GM23338 (cell line): ENCODE measurements at places on chromosomes 3 and 15.

DNA sequence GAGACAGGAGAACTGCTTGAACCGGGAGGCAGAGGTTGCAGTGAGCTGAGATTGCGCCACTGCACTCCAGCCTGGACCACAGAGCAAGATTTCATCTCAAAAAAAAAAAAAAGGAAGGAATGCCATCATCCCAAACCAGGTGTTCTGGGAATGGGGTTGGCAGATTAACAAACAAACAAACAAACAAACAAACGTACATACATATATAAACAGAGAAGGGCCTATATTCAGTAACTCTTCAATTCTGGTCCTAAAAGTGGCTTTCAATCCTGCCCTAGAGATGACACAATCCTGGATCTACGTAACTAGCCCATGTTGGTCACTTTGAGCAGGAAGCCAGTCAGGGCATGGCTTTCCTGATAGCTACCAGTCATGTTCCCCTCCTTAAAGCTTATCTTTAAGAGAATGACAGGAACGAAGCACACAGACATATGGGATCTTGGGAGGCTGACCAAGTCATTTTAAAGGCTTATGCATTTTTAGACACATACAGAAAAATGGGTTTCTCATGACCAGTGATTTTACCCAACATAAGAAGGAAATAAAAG, 29.9 kb upstream of the RAB11A start:
- H3K4me1 ChIP-seq = no peaks in the 10 kb centered on the region
- H3K4me3 ChIP-seq = no peak overlapping the region

DNA sequence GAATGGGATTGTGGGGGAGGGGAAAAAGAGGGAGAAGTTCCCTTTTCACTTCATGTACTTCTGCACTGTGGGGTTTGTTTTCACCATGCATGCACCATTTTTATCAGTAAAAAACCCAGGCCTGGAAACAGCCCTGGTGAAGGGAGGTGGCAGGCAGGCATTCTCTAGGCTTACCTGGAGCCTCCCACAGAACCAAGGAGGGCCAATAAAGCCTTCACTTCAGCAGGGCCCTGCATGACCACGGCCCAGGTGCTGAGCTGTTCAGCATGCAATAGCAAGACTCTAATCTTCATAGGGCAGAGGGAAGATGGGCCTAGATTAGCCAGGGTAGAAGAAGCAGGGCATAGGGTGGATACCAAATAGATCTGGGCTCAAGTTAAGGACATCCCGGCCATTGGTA, 49.6 kb downstream of the SCN5A start:
- no peak overlapping the region for H3K4me3 ChIP-seq
- no peaks in the 10 kb centered on the region for H3K4me1 ChIP-seq
- no peaks in the 10 kb centered on the region for H3K36me3 ChIP-seq
- no peaks in the 10 kb centered on the region for H3K27me3 ChIP-seq
- DNase-seq = no peak
- H3K27ac ChIP-seq = no peak overlapping the region

- no peaks in the 10 kb centered on the region; the same call in 1 of the 2 replicates for H3K4me1 ChIP-seq
- H3K4me3 ChIP-seq = no peak overlapping the region
- DNase-seq = no peak
- H3K27ac ChIP-seq = no peak overlapping the region
- no peaks in the 10 kb centered on the region for H3K27me3 ChIP-seq
Measured at GRCh38 chr3:135565546-135565945, 400.0 kb upstream of the PPP2R3A start.

- no peak overlapping the region for H3K4me3 ChIP-seq
- no peak for DNase-seq
- H3K36me3 ChIP-seq = peaks cover 67% of the 10 kb centered on the region
- H3K27ac ChIP-seq = no peak overlapping the region
Measured at GRCh38 chr3:127610105-127610504, 11.9 kb downstream of the MCM2 start.

- peaks cover 16% of the 10 kb centered on the region; the same call in 1 of the 2 replicates for H3K4me1 ChIP-seq
- H3K4me3 ChIP-seq = no peak overlapping the region
- H3K27me3 ChIP-seq = peaks cover 27% of the 10 kb centered on the region; the same call in 1 of the 2 replicates
- no peak for DNase-seq
Measured at GRCh38 chr3:141410408-141410807, 42.1 kb downstream of the ZBTB38 start.

GRCh38 chr3:58874795-58875194, 175.0 kb downstream of the CFAP20DC start:
- no peak overlapping the region for H3K27ac ChIP-seq
- H3K36me3 ChIP-seq = no peaks in the 10 kb centered on the region
- no peak overlapping the region for H3K4me3 ChIP-seq
- DNase-seq = no peak
- H3K4me1 ChIP-seq = no peaks in the 10 kb centered on the region

DNA sequence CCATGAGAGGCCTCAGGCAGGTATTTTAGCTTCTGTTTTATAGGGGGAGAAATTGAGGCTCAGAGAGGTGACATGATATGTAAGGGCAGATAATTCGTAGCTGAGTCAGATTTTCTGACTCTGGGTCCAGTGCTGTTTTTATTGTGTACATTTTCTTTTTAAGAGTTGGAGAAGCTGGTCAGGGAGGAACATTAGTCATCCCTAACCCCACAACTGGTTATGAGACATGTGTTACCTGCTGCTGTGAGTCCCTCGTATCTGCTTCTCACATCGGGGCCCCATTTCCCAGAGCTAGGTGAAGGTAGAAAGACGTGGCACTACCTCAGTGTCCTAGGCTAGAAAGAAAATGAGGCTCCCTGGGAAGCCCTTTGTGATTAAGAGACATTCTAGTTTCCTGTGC, 28.6 kb downstream of the GALNT15 start:
- no peak overlapping the region for H3K27ac ChIP-seq
- peaks cover 5% of the 10 kb centered on the region for H3K4me1 ChIP-seq
- no peak for DNase-seq
- H3K27me3 ChIP-seq = no peaks in the 10 kb centered on the region
- H3K4me3 ChIP-seq = no peak overlapping the region

GRCh38 chr3:175029828-175030227, 170.7 kb downstream of the NAALADL2 start:
- H3K27me3 ChIP-seq = no peaks in the 10 kb centered on the region
- no peaks in the 10 kb centered on the region for H3K36me3 ChIP-seq
- DNase-seq = no peak
- H3K27ac ChIP-seq = no peak overlapping the region
- H3K4me3 ChIP-seq = no peak overlapping the region
- 0 out of 2 replicates have a peak, but pooled peaks cover under 1% of the 10 kb centered on the region for H3K4me1 ChIP-seq

DNA sequence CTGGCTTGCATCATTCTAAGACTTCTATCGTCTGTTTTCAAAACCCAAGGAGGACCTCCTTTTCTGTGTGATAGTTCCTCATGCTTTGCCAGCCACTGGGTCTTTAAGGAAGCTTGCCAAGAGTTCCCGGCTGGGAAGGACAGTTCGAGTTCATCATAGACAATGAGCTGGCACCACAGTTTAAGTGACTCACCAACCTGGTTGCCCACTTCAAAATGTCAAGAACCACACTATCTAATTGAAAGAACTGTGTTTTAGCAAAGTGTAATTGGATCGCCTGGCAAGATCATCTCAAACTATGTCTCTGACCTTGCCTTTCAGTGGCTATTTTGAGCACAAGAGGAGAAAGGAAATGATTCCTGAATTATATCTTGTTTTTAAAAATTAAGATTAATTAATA, 27.9 kb downstream of the SOX2 start:
- peaks cover 37% of the 10 kb centered on the region for H3K4me1 ChIP-seq
- H3K27me3 ChIP-seq = peaks cover 14% of the 10 kb centered on the region
- no peaks in the 10 kb centered on the region for H3K36me3 ChIP-seq
- H3K27ac ChIP-seq = no peak overlapping the region
- DNase-seq = no peak
- H3K4me3 ChIP-seq = no peak overlapping the region

DNA sequence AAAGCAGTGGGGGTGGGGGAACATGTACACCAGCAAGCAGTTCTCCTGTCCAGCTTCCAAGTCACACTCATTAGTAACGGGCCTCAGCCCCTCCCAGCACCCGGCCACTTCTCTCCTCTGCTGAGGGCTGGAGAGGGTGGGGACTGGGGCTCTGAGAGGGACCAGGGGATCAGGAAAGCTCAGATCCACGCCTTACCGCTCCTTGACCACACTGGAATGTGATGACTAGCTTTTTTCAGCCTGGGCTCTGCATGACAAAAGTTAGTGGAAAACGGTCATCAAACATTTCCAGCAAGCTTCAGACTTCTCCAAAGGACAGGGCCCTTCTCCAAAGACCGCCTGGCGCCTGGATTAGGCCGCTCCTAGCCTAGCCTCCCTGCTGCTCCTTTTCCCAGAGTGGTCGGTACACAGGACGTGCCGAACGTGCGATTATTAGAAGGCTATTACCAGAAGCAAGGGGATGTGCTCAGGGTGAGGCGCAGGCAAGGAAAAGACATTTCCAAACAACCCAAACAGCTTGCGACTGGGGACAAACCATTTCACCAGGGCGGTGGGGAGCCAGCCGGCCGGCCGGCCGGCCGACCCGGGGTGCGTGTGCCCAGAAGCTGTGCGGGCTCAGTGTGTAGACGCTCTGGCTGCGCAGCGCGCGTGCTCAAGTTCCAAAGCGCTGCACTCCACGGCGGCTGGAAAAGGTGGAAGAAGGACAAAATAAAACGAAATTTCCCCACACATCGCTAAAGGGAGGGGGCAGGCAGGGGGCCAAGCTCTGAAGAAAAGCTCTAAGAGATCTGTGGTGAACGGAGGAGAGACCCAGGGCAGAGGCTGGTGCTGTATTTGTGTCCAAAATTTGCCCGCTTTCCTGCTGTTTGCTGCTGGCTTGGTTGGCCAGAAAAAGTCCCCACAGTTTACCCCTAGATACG, 51.0 kb upstream of the SSR3 start:
- H3K4me3 ChIP-seq = peak overlapping the region; percentile 56
- H3K4me1 ChIP-seq = peaks cover 10% of the 10 kb centered on the region
- no peaks in the 10 kb centered on the region for H3K36me3 ChIP-seq
- DNase-seq = peak; percentile 84
- no peak overlapping the region for H3K27ac ChIP-seq

DNA sequence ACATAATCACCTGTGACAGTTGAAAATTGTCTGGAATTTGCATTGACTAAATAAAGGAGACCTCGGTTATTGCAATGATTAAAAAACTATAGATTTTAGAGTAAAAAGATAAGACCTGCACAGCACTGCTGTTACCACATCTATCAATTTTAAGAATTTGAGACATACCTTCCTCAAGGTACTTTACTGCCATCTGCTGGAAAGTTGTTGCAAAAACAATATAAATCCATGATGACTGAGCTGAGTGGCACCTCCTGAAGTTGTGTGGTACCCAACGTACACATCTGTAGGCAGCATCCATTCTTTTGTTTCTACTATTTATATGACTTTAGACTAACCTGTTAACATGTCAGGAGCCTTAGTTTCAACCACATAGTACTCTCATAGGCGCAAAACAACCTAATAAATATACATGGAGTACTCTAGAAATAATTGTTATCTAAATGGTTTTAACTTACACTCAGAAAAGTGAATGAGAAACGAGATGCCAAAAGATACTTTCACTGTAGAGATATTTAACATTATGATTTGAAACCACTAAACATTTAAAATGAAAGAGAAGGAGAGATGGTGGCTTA, 106.7 kb downstream of the GHSR start:
- peak; percentile 77 for DNase-seq
- no peaks in the 10 kb centered on the region for H3K4me1 ChIP-seq
- H3K36me3 ChIP-seq = peaks cover 17% of the 10 kb centered on the region
- H3K4me3 ChIP-seq = no peak overlapping the region
- H3K27me3 ChIP-seq = no peaks in the 10 kb centered on the region
- H3K27ac ChIP-seq = no peak overlapping the region
